ENCODE measurements at places on chromosomes 6 and 20. TPM values are rescaled to one million over a fixed set of nuclear protein-coding genes. Genes with fewer than 3 reads are reported as not detected.

The STXBP5 gene
- 26.7 TPM for total RNA-seq

The BMP2 gene
- 23.1 TPM for total RNA-seq

The GGTLC1 gene
- total RNA-seq = not detected

The TEAD3 gene
- 0.68 TPM for total RNA-seq

Measured in dermis blood vessel endothelial cell (primary cell).